Stimulated activated CD4-positive, alpha-beta T cell treated with anti-CD3 and anti-CD28 coated beads, TNF-alpha, amount 100 ng/mL, for 4 hours (primary cell): ENCODE measurements at places on chromosomes 6 and 20.
A peak's percentile ranks its signal among the peaks of the same experiment; 100 is the strongest.

DNA sequence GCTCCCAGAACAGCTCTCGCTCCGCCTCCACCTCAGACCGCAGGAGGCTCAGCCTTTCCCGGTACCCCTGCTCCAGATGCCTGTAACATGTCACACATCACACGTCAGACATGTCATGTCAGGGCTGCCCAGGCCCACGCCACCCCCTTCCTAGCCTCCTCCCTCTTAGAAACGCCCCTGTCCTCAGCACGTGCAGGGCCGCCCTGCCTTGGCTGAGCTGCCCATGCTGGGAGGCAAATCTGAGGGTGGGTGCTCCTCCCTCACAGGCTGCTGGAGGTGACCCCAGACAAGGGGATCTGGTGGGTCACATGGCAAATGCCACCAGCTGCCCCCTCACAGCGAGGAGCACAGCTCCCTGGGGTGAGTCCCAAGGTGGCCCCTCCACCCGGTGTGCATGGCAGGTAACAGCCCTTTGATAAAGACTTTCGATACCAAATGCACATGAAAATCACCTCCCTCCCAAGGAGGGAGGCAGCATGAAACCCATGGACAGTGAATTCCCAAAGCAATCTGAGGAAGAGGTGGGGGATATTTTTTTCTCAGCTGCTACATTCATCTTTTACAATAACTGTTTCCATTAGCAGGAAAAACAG lies 84.1 kb downstream of the GINS1 start:
- DNase-seq = no peak

DNA sequence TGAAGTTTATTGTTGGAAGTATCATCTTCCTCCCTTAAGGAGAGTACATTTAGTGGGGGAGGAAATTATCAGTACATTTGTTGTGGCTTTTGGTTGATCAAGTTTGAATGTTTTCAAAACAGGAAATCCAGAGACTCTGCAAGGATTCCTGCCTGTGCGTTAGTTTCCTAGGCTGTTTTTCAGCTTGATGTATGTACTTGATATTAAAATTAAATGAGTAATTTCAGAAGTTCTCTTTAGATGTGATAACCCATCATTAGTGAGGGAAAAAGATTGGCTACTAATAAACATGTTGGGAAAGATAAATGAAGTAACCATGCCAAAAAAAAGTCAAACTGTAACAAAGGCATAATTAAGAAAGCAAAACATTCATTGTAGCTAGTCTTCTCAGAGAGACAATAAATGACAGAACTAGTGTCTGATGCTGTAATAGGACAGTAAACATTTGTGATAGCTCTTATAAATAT lies 88.0 kb upstream of the TULP1 start:
- no peak for DNase-seq

- no peak for DNase-seq
Observed at GRCh38 chr6:134351615-134352474, 33.9 kb upstream of the SGK1 start.

DNA sequence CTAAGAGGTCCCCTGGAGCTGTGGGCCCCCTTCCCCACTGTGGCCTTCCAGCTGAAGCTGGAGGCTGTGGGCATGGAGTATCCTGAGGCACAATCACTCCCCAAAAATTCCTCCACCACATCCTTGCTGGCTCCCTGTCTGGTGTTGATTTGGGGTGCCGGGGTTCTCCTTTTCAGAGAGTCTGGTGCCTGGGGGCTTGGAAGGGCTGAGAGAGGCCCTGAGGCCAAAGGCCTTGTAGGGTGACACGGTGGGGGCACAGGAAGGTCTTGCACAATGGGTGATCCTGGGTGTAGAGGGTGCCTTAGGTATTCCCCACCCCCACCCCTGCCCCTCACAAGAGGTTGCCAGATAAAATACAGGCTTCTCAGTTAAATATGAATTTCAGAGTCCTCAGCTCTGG lies 33.2 kb upstream of the VEGFA start:
- no peak for DNase-seq

DNA sequence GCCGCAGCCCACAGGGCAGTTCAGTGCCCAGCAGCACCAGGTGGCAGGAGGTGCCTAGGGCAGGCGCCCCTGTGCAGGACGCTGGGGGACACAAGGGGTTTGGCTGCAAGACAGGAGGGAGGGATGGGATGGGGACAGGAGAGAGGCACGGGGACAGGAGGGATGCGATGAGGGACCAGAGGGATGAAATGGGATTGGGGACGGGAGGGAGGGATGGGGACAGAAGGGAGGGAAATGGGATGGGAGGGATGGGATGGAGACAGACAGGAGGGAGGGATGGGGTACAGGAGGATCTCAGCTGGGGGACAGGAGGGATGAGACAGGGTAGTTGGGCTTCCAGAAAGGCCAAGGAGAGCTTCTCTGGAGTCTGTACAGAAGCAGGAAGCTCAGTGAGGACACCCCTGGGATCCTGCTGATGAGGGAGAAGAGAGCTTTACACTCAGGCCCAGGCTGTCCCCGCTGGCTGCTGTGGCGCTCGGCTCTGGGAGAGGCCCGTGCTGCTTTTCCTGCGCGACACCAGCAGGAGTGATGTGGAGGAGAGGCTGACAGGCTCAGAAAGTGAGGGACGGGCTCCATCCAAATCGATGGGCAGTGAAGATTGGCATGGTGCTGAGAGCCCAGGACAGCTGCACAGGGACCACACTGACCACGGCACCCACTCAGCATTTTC lies 400.8 kb downstream of the SMOC2 start:
- no peak for DNase-seq

DNA sequence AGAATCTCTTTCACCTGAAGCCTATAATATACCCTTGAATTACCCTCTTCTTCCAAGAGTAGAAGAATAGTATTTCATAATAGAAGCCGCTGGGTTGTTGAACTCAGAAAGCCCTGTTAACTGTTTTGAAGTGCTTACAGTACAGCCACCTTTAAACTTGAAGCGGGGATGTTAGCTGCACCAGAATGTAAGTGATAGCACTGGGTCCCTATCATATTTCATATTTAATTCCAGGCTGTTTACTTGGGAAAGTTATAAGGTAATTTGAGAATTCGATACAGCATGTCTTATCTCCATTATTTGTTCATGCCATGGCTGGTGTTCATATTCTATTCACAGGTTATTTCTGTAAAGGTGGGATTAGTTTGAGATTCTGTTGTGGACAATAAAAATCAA lies 63.5 kb upstream of the VSTM2L start:
- DNase-seq = no peak

DNA sequence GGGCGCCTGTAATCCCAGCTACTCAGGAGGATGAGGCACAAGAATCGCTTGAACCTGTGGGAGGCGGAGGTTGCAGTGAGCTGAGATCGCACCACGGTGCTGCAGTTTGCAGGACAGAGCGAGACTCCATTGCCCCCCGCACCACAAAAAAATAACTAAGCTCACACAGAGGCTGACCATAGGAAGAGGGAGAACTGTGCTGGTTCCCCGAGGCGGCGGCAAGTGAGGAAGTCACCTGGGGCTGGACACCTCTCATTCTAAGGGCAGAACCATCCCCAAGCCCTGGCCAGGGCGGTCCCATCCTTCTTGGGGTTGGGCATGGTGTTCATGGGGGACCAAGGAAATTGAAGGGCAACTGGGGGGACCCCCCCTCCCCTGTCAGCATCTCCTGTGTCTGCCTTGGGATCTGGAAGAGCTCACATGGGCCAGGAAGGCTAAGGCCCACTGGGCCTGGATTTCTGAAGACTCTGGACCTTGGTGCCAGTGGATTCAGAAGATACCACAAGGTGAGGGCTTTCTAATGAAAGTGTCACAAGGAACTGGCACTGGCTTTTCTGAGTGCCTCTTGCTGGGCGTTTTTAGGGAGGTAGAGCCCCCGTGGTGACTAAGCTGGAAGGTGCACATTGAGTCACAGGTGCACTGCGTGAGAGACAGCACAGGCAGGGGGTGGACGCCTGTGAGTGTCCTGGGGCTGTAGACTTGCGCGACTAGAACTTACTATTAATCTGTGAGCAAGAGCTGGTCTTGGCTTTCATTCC lies 11.5 kb downstream of the IRF4 start:
- DNase-seq = peak; percentile 54

DNA sequence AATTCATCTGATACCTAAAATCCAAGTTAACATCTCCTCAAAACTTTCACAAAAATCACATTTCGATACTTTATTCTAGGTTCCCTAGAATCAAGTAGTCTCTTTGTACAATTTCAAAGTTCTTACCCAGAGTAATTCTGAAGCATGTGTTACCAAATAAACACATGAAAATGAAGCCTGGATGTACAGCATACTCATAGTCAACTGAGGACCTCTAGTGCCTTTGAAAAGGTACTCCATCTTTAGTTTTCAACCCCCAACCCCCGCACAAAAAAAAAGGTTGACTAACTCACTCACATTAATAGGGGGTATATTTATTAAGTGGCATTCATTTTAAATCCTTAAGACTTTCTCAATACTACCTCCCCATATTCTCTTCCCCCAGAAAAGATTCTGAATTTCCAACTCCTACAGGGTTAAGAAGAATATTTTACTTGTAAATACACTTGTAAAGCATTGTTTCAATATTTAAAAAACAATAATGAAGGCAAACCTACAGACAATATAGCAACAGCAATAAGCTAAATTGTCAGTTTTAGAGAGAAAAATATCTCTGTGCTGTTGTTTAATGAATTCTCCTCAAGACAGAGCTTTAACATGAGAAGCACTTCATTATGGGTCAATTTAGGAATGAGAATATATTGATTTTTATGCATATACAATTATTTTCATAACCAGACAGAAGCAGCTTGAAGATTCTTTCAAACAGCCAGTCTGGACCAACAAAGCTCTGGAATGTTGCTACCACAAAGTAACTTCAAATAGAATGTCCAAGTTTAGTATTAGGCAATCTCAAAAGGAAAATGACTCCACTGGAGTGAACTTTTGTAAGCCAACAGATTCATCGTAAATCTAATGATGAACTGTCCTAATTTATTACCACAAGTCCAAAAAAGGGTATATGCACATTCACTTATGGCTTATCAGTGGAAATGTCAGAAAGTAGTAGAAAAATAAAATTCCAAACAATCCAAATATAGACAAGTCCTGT lies 3.3 kb downstream of the PLN start:
- no peak for DNase-seq
